ENCODE measurements at places on chromosomes 16 and 17.

- DNase-seq, result no peak
Measured at GRCh38 chr16:55329791-55330428, 5.9 kb downstream of the IRX6 start.

DNA sequence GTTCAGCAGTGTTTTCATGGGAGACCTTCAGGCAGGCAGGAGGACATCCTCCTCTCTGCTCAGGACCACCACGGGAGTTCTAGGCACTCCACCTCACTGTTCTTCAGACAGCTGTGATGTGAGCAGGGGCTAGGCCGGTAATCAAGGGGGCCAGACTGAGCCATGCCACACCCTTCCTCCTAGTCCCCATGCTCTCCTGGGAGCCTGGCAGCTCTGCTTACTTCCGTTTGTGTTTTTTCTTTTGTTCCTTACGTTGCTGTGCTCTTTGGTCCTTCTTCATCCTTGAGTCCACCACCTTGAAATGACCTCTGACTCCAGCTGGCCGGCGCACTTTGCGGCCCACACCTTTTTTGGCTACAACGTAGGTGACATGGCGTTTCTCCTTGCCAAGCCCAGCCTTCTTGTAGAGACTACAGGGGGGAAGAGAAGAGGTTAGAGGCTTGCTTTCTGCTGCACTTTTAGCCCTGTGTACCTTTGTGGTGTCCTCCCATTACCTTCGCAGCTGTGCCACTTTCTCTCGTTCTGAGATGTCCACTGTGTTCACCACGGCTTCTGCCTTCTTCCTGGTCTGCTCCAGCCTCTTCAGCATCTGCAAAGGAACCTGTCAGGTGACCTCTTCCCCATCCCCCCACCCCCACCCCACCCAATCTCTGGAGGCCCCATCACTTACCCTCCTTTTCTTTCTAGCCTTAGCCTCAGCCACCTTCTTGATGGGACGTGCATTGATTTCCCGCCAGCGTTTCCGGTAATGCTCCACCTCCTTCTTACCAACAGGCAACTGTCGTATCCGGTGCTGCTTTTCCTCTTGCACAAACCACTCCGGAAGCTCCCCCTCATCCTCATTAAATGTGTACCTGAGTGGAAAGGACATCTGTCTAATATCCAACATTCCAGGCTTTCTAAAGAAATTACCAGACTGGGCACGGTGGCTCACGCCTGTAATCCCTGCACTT is 7.4 kb upstream of the PSMC5 start:
- no peak for DNase-seq

DNA sequence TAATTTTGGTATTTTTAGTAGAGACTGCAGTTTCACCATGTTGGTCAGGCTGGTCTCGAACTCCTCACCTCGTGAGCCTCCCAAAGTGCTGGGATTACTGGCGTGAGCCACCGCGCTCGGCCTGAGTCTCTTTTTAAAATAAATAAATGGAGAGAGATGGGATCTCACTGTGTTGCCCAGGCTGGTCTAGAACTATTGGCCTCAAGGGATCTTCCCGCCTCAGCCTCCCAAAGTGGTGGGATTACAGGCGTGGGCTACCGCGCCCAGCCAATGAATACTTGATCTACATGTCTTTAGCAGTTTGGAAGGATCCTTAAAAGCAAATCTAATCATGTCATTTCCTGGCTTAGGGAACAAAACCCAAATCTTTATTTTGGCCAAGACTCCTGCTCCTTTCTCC is 1.2 kb downstream of the DHODH start:
- DNase-seq, result no peak

- no peak for DNase-seq
Measured at GRCh38 chr17:61323909-61324868, 75.5 kb upstream of the TBX2 start.

GRCh38 chr17:79338152-79338551 is 263.5 kb downstream of the ENGASE start:
- no peak for DNase-seq

- DNase-seq, result no peak
Measured at GRCh38 chr17:77182205-77183172, 41.7 kb downstream of the SEC14L1 start.

- DNase-seq, result peak; percentile 76
Measured at GRCh38 chr16:84738255-84739038, 38.6 kb downstream of the USP10 start.

GRCh38 chr16:67022531-67023214 is 6.3 kb upstream of the CBFB start:
- DNase-seq, result no peak

DNA sequence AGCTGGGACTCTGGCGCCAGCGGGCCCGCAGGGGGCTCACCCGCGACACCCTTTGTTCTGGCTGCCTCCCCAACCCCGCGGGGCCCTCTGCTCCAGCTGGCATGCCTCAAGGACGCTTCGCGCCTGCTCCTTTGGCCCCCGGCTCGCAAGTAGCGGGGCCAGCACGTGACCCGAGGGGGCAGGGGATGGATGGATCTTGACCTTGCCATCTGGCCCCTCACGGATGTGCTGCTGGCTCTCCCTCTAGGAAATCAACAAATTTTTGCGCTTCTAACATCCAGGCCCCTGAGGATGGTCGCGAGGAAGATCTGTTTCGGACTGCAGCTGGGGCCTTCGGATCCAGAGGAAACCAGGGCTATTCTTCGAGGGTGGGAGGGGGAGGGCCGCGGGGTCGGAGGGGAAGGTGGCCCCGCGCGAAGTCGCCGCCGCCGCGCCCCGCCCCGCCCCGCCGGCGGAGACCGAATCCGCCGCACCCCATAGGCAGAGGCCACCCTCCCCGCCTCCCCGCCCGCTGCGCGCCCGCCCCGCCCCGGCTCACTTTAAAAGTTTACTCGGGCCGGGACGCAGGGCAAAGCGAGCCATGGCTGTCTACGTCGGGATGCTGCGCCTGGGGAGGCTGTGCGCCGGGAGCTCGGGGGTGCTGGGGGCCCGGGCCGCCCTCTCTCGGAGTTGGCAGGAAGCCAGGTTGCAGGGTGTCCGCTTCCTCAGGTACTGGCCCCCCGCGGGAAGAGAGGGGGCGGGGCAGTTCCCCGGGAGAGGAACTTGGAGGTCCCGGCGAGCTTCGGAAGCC is at the start of gene ACSF2:
Gene ACSF2 (plus strand): TSS at position 537 of the 790 bp plus-strand sequence. CDS start 44 bp downstream, at position 581.
- peak; percentile 72 for DNase-seq

- peak; percentile 75 for DNase-seq
Measured at GRCh38 chr17:29005936-29006511, at the start of gene SEZ6. SEZ6 (minus strand) TSS chr17:29006033; CDS start chr17:29005869, 164 bp downstream.
